ENCODE measurements at places on chromosomes 16 and 17. TPM values are rescaled to one million over a fixed set of nuclear protein-coding genes. Genes with fewer than 3 reads are reported as not detected.
A peak's percentile ranks its signal among the peaks of the same experiment; 100 is the strongest.

Gene RTN4RL1
- total RNA-seq: 12.4 TPM

Gene TPSG1
- total RNA-seq: not detected

Gene NPIPB4
- total RNA-seq: 177 TPM

DNA sequence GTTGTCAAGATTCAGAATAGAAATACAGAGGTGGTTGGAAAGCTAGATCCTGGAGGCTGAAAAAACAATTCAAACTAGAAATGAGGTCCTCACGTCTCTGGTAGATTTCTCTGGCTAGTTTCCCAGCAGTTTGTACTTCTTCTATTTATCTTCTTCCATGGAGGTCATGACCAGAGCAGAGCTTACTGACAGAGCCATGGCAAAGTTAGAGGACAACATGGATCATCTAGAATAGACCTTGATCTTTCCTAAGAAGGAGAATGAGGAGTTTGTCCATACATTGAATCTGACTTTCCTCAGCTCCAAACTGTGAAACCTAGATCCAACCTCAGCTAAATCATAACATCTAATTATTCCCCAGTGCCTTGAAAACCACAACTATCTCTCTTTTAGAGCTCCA is 900.8 kb upstream of the GOT2 start:
- H3K4me1 ChIP-seq: no peaks in the 10 kb centered on the region
- no peaks in the 10 kb centered on the region for H3K27me3 ChIP-seq
- H3K36me3 ChIP-seq: no peaks in the 10 kb centered on the region
- no peak overlapping the region for H3K27ac ChIP-seq
- no peak overlapping the region for H3K4me3 ChIP-seq

DNA sequence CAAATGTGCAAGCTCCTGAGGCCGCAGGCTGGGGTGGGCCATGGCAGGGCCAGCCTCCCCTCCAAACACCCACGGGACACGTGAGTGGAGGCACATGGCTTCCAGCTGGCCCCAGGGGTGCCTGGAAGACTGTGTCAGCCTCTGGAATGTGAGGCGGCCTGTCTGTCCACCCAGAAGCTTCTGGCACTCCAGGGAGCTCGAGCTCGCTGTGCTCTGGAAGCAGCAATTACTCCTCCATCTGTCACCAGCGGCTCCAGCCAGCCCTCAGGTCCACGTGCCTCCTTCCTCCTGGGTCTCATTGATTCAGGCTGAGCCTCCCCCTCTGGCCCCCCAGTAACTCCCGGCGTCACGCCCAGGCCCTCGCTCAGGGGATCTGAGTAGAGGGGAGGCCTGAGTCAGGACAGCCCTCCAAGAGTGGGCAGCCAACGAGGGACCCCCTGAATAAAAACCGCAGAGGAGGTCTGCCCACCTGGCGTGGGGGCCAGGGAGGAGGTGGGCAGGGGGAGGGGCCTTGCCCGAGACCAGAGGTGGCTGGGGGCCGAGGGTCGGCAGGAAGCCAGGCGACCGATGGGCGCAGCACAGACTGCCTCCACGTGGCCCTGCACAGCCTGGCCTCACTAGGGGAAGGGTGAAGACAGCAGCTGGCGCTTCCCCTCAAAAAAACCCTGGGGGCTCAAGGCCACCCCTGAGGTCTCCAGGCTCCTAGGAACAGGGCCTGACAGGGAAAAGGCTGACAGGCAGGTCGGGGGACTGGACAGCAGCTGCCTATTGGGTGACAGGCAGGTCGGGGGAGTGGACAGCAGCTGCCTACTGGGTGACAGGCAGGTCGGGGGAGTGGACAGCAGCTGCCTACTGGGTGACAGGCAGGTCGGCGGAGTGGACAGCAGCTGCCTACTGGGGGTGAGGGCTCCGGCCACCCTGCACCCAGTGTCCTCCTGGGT is 11.9 kb downstream of the PIEZO1 start:
- H3K4me1 ChIP-seq: peaks cover 17% of the 10 kb centered on the region
- DNase-seq: no peak
- peak overlapping the region; percentile 67 for H3K27ac ChIP-seq
- peaks cover 2% of the 10 kb centered on the region for H3K27me3 ChIP-seq
- H3K36me3 ChIP-seq: no peaks in the 10 kb centered on the region

DNA sequence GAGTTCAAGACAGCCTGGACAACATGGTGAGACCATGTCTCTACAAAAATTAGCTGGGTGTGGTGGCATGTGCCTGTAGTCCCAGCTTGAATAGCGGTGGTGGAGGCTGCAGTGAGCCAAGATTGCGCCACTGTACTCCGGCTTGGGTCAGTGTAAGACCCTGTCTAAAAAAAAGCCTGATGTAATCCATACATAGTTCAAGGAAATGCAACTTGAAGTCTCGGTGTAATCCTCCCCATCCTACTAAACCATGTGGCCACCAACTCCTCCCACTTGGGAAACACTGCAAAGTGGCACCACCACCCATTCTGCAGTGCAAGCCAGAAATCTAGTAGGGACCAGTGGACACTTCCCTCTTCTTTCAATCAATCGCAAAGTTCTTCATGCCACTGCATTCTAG is 5.4 kb upstream of the KPNB1 start:
- no peak for DNase-seq
- H3K4me3 ChIP-seq: no peak overlapping the region
- H3K27ac ChIP-seq: no peak overlapping the region

GRCh38 chr16:86086471-86086870 is 187.5 kb downstream of the IRF8 start:
- H3K36me3 ChIP-seq: no peaks in the 10 kb centered on the region
- H3K4me1 ChIP-seq: peaks cover 8% of the 10 kb centered on the region
- peaks cover 25% of the 10 kb centered on the region for H3K27me3 ChIP-seq
- DNase-seq: no peak

DNA sequence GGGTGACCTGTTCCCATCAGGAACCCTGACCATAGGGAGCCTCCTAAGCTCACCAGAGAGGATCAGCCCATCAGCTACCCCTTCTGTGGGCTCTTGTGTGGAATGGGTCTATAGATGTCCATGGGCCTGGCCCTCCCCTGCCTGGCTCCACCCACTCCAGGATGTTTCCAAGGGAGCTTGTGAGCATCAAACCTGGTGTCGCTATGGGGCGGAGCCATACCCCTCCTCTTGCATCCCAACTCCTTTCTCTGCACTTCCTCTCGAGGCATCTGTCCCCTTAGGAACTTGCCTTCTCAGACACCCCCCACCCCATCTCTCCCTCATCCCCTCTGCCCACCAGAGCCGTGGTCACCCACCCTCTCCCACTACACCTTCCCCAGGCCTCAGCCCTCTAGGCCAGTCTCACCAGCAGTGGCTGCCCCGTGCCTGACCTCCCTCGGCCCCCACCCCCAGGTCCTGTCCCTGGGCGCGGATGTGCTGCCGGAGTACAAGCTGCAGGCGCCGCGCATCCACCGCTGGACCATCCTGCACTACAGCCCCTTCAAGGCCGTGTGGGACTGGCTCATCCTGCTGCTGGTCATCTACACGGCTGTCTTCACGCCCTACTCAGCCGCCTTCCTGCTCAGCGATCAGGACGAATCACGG is 10.4 kb downstream of the KCNH6 start:
- no peak overlapping the region for H3K4me3 ChIP-seq
- no peak for DNase-seq
- H3K27me3 ChIP-seq: peaks cover 19% of the 10 kb centered on the region
- H3K4me1 ChIP-seq: no peaks in the 10 kb centered on the region
- H3K27ac ChIP-seq: no peak overlapping the region
- H3K36me3 ChIP-seq: no peaks in the 10 kb centered on the region

- peaks cover 2% of the 10 kb centered on the region for H3K4me1 ChIP-seq
- peak within 1 kb of the TSS; percentile 76 for H3K27ac ChIP-seq
- DNase-seq: peak; percentile 46
- H3K4me3 ChIP-seq: peak within 1 kb of the TSS; percentile 82
- peaks cover 24% of the 10 kb centered on the region for H3K27me3 ChIP-seq
Measured at GRCh38 chr17:17303010-17303846, at the start of gene NT5M. Gene NT5M (plus strand): TSS chr17:17303373. CDS start chr17:17303551, 178 bp downstream.

Measured in progenitor cell of endocrine pancreas (in vitro differentiated cells).